Calu3 (cell line): ENCODE measurements at places on chromosomes 6 and 20.

- DNase-seq = no peak
Observed at GRCh38 chr6:90365565-90366219, 69.0 kb upstream of the BACH2 start.

GRCh38 chr6:31609519-31610406 is 5.3 kb upstream of the AIF1 start:
- DNase-seq = no peak

- DNase-seq = no peak
Observed at GRCh38 chr6:69220375-69220774, 576.4 kb downstream of the LMBRD1 start.

GRCh38 chr6:134477991-134478635 is 160.2 kb upstream of the SGK1 start:
- no peak for DNase-seq

GRCh38 chr20:50309764-50310672 is 119.4 kb downstream of the CEBPB start:
- no peak for DNase-seq

GRCh38 chr6:39657355-39658135 is 67.7 kb downstream of the KIF6 start:
- DNase-seq = no peak

- DNase-seq = peak; percentile 59
Observed at GRCh38 chr20:37295001-37295400, 5.5 kb downstream of the MANBAL start.

DNA sequence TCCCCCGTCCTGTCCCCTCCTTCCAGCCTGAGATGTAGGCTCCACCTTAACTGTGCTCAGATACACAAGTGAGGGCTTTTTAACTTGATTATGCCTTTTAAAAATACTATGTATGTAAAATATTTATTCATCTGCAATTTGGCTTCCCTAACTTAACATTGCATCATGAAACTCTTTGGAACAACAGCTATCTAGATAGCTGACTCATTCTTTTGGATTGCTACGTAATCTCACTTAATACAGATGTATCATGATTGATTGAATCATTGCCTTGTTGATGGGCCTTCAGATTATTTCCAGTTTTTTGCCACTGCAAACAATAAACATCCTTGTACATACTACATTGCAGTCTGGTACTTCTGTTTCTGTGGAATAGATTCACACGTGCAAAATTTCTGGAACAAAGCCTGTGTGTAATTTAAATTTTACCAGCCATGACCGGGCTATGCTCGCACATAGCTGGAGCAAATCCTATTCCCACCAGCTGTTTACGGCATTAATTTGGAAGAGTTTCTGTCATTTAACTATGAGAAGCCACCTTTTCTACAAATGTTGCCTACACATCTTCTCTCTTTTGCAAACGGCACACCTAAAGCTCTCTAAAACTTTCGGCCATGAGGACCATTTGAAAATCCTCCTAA is 6.5 kb downstream of the PRND start:
- no peak for DNase-seq

- no peak for DNase-seq
Observed at GRCh38 chr6:144462058-144462457, 176.9 kb downstream of the UTRN start.

DNA sequence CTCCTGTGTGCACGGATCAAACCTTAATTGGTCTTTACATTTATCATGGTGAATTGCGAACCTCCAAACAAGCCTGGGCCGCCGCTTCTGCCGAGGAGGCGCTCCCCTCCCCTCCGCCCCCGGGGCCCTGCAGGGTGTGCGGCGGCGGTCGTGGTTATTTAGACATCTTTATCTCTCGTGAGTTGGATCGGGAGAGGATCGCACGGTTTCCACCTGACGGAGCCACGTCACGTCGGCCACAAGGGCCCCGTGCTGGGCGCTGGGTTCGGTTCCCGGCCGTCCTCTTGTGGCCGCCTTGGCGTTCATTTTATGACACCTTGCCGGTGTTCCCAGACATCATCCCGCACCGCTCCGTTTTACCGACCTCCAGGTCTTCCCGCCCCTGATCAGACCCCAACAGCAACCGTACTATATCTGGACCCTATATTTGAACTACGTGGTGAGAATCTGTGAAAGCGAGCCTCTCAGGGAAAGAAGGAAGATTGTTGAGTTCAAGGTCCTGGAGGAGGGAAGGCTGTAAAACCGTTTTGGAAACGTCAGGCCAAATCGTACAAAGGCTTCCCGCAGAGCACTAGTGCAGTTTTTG is 1.3 kb upstream of the CNR1 start:
- DNase-seq = no peak

GRCh38 chr6:69796073-69796641 is 653 bp downstream of the LMBRD1 start:
- peak; percentile 64 for DNase-seq

GRCh38 chr6:51466427-51466826 is 621.0 kb downstream of the PKHD1 start:
- DNase-seq = no peak

- DNase-seq = no peak
Observed at GRCh38 chr20:58555078-58555765, 40.0 kb upstream of the APCDD1L start.

- no peak for DNase-seq
Observed at GRCh38 chr6:6515691-6516607, 72.6 kb upstream of the LY86 start.
